ENCODE measurements at places on chromosomes 4 and X.

DNA sequence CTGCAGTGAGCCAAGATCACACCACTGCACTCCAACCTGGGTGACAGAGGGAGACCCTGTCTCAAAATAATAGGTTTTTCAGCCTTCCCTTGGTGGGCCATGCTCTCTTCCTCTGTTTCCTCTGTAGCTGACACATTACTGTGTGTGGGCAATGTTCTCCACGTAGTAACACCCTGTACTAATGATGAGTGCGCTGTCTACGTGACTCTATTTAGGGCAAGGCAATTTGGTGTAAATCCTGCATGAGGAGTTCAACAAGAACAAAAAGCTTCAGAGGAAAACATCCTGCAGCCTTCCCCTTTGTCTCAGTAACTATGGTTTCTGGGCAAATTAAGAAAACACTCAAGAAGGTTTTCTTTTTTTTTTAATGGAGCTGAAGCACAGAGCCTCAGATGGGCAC is 24.4 kb upstream of the JAKMIP1 start:
- no peak for DNase-seq

DNA sequence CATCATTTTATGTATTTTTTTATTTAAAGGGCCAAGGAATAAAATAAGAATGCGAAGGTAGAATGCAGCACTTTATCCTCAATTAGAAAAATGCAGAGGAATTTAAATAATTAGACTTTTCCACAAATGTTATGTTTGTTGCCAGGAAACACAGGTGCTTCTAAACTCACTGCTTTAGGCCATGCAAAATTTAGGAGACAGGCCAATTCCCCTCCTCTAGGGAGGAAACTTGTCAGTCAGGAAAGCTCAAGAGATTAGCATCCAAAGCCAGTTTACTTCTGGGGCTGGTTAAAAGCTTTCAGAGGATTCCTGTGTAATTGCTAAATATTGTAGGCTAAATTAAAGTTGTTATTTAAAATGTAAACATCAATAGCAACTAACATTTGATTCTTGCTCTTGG is 124.5 kb downstream of the DMD start:
- DNase-seq, result no peak

GRCh38 chr4:155766622-155767021 is 7.8 kb downstream of the GUCY1B1 start:
- no peak for DNase-seq

GRCh38 chrX:100687546-100687945 is 43.5 kb downstream of the SRPX2 start:
- no peak for DNase-seq

GRCh38 chr4:147530723-147531122 is 49.8 kb downstream of the EDNRA start:
- no peak for DNase-seq

DNA sequence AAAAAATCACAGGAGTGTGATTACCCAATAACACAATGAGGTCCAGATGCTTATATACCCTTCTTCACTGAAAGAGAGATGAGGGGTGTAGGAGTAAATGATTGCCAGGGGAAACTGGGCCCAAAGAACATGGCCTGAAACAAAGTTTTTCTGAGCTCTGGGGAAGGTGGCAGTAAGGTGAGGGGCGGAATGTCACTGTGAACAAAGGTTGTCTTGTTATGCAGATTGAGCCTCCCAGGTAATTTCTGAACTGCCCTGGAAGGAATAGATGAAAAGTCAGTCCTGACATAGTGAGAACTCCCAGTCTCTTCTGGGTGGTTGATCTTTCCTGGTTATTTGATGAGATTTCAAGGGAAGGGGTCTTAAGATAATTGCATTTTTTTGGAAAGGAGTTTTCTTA is 2.5 kb upstream of the TMEM47 start:
- DNase-seq, result no peak

DNA sequence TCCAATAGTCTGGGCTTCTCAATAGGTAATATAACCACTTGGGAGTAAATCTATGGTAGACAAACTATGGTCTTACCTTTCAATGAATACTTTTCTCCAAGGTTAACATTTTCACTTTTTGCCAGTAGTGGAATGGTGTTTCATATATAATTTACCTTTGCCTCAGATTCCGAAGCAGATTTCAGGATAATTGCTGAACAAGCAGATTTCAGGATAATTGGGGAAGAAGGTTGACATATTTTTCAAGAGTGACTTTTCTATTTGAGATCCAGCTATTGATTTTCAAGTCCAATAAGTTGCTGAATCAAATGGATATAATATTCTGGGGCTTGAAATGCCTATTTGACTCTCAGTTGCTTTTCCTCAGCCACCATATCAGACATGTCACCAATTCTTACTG is 63.6 kb downstream of the SYTL5 start:
- no peak for DNase-seq

Measured in stimulated activated CD8-positive, alpha-beta memory T cell treated with anti-CD3 and anti-CD28 coated beads, Interleukin-12 subunit alpha, Interleukin-12 subunit beta, amount 100 ng/mL, for 4 hours (primary cell).